ENCODE measurements at places on chromosomes 2 and 18.
A peak's percentile ranks its signal among the peaks of the same experiment; 100 is the strongest.

DNA sequence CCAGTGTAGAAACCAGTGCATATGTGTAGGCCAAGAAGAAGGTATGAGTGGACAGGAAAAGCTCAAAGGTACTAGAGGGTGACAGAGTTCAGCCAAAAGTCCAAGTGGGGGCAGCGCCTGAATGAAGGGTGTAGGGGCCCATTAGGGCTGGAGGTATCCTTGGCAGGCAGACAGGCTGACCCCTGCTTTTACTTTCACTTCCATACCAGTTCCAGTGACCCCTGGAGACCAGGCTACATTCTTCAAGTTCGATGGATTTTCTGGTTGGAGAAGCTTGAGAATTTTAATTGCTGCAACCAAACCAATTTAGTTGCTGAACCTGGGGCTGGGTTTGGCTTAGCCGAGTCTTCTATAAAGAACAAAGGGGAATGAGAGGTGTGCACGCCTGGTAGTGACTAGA is 42.3 kb upstream of the MRPL33 start:
- DNase-seq = no peak

DNA sequence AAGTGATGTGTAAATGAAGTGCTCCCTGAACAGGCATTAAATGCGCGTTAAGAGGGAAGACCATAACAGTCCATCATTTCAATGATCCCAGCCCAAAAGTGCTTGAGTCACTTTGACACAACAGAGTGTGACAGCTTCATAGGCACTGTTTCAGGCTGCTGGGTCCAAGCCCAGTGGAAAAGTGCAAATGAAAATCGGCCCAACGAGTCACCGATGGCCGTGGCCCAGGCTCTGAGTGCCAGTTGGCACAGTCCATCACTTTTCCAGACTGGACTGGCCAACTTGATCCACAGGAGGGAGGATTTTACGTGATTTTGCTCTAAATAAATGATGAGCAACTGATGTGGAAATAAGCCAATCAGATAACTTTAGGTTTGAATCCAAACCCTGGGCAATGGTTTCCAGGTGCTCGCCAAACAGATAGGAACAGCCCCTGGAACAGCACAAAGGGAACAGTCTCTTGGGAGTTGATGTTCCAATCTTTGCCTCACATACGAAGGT is 114.0 kb downstream of the SP3 start:
- no peak for DNase-seq

- no peak for DNase-seq
Observed at GRCh38 chr2:110828330-110828729, 96.0 kb downstream of the ACOXL start.

GRCh38 chr2:173966274-173967098 is 1.3 kb upstream of the SP3 start:
- no peak for DNase-seq

DNA sequence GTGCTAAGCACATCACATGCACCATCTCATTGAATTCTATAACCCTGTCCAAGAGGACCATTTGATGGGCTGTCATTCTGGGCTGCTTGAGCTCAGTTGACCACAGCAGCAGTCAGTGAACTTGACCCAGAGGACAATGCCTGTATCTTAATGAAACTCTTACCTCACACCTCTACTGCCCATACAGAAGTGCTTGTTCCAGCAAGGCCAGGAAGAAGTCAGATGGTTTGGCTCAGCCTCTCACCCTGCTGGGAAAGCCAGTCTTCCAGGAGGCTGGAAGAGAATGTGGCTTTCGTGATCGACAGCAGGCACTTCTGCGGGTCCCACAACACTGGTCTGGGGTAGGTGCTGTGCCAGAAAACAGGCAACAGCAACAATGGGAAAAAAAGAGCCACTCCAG is 47.3 kb downstream of the CFAP221 start:
- DNase-seq = no peak

GRCh38 chr18:58586886-58587285 is 42.0 kb downstream of the ALPK2 start:
- no peak for DNase-seq

GRCh38 chr2:37189452-37190153 is 1.1 kb upstream of the SULT6B1 start:
- no peak for DNase-seq

DNA sequence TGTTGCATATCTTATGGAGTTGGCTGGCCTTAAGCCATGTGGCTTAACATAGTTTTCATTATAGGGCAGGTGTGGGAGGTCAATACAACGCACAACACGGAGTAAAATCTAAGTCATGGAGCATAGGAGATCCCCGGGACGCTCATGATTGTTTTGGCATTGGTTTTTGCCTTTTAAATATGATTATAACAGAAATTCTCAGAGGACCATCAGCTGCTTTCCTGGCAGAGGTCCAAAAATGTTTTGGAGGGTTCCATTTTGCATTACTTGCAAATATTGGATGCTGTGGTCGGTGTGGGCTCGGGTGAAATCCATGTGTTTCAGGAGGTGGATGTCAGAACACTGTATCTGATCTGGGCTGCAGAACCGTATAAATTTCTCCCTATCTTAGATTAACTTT is 3.4 kb downstream of the NCOA1 start:
- no peak for DNase-seq

DNA sequence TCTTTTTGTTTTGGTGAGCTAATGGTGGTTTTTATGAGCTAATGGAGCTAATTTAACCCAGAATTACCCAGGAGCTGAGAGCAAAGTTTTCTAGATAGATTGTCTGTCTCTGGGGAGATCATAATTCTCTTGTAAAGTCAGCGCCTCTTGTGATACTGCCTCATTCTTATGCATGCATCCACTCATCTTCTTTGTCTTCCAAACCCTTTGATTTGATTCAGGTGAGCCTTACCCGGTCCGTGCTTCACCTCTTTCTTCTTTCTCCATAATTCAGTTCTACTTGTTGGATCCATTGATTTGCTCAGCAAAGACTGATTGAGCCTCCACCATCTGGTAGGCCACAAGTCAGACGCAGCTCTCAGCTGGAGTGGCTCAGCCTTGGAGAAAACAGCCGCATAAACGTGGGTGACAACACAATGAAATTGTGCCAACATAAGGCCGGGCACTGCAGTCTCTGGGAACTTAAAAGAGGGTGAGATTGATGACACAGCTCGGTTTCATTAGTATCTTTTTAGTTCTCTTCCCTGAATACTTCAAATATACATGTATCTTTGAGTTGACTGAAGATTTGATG is 158.5 kb upstream of the SH3BP4 start:
- DNase-seq = no peak

GRCh38 chr2:77087987-77088414 is 434.2 kb downstream of the LRRTM4 start:
- no peak for DNase-seq

GRCh38 chr2:84492571-84492970 is 23.7 kb upstream of the DNAH6 start:
- DNase-seq = no peak

DNA sequence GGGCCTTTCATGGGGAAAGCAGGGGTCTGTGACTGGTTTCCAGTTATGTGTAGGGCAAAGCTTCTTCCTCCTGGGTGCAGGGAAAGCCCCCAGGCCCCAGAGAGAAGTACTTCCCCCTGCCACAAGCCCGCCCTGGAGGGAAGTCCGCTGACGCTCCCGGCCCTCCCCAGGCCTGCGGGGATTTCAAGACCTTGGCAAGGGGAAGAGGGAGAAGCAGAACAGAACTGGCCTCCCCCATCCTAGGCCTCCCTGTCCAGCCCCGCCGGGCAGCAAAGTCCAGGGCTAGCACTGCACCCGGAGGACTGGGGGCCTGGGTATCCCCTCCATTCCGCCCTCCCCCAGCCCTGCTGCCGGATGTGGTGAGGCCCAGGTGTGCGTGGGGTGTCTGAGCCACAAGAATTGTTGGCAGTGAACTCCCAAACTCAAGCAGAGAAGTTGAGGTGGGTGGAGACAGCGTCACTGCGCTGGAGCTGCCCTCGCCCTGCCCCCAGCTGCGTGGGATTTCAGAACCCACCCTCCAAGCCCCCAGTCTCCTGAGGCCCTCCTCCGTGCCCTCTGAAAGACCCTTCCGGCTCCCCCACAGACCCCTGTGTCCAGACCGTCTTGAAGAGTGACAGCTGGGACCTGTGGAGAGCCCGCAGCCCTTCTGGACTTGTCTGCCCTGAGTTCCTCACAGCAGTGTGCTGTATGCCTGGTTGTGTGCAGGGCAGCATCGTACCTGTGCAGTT is 1.1 kb upstream of the DUSP2 start:
- DNase-seq = peak; percentile 94

DNA sequence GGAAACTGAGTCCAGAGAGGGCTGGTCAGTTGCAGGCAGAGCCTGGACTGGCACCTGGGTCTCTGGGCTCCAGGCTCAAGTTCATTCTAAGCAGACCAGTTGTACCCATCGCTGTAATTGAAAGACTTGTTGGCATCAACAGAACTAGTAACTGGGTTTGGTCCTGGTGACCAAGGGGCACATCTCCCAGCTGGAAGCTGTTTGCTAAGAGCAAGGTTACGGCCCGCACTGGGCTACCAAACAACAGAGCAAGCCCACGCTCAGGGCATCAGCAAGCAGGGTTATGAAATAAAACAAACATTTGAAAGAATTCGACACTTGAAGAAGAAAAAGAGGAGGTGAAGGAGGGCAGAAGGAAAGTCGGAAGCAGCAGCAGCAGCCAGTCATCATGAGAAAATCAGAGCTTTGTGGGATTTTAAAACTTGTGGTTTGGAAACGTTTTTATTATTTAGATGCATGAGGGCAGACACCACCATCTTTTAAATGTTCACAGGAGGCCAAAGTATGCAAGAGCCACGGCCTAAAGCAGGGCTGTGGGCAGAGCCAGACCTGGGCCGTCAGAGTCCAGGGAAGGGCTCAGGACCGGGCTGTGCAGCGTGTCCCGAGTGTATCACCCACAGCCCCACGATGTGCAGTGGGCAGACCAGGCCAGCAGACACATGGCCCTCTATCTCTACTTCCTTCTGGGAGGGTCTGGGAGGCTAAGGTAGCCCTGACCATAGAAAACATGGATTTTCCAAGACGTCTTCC is 220.3 kb downstream of the BCL2 start:
- no peak for DNase-seq

DNA sequence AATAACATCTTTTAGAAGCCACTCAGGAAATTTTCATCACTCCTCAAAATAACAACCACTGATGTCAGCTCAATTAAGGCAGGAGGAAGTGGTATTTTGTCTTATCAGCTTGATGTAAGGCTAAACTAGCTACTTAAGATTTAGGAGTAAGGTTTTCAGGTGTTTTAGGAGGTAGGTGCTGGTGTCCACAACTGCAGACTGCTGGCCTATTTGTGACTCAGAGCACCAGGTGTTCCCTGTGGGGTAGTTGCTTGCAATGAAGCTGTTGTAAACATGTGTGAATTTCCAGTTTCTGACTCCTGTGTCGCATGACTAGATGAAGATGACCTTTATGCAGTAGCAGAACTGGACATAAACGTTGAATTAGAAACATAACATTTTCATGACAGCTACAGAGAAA is 164.2 kb downstream of the THSD7B start:
- DNase-seq = no peak

DNA sequence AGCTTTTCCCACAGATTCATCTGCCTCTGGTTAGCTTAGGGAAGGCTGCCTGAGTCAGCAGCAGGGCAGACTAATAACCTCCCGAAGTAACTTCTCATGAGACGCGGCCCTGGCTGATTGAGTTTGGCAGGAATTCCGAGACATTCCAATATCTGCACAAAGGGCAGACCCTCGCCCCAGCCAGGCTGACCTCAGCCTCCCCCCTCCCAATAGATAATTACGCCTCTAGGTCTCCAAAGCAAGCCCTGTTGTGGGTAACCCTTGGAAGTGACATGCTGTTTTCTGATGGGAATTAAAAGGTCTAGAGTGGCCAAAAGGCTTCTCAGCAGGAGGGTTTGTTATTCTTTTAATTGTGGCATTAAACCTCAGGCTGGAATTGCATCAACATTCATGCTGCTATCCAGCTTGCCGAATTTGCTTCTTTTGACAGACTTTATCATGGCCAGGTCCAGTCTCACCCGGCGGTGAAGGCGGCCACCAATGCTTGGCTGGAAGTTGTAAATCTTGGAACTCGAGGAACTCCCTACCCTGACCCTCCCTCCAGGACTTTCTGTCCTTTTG is 98.0 kb upstream of the SLC14A2 start:
- no peak for DNase-seq

DNA sequence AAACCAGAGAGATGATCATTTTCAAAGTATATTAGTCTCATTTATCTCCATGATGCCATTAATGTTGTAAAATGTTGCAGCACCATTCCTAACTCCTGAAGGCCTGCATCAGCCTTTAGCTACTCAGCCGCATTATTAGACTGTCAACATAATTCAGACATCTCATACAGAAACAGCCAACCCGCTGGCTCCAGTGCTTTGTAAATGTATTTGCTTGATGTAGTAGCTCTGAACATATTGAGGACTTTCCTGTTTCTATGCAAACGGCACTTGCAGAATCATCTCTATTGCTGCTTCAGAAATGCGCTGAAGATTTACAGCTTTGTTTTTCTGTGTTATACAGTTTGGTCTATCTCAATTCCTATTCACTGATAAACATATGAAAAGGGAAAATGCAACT is 372.2 kb downstream of the DSEL start:
- no peak for DNase-seq

DNA sequence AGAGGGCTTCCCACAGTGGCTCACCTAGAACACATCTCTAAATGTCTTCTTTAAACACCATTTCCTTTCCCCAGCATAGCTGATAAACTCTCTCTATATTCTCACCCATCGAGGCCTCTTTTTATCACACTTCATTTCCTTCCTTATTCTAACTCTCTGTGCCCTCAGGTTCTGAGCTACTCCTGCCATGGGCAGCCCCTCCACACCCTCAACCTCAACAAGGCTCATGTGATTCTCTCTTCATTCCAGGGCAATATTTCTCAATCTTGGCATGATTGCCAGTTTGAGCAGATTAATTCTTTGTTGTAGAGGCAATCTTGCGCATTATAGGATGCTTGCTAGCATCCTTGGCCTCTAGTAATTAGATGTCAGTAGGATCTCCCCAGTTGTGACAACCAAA is 999.1 kb downstream of the TSN start:
- DNase-seq = no peak

GRCh38 chr18:37176621-37176934 is 347.7 kb downstream of the KIAA1328 start:
- DNase-seq = no peak

GRCh38 chr18:77208964-77209363 is 40.7 kb upstream of the GALR1 start:
- DNase-seq = peak; percentile 23

DNA sequence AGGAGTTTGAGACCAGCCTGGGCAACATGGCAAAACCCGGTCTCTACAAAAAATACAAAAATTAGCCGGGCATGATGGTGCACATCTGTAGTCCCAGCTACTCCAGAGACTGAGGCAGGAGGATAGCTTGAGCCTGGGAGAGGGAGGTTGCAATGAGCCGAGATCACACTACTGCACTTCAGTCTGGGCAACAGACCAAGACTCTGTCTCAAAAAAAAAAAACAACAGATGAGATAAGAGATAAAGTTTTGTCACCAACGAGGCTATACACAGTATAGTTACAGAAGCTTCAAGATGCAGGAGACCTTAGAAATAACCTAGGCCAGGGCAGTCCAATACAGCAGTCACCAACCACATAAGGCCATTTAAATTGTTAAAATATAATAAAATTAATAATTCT is 9.4 kb downstream of the FAM124B start:
- DNase-seq = no peak

- no peak for DNase-seq
Observed at GRCh38 chr2:231343988-231344387, 51.5 kb upstream of the B3GNT7 start.
